Thymus (tissue), 14 donors: ENCODE measurements at places on chromosomes 13 and 19. TPM values are rescaled to one million over a fixed set of nuclear protein-coding genes. Genes with fewer than 3 reads are reported as not detected.

DNA sequence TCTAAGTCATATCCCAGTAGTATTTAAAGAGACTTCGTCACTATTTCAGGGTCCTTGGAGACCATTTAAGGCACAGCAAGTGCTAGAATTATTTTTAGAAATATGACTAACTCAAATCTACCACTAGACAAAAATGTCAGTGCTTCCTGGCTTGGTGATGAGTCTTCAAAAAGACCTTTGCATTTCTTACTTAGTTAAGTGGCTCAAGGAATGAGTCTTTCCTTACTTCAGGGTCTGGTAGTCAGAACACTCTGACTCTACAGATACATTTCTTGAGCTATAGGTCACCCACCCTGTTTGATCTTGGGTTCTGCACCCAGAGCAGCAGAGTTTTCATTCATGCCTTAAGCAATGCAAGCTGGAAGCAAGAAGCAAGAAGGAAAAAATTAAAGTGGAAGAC is 191.0 kb upstream of the HTR2A start:
- H3K36me3 ChIP-seq = no peaks in the 10 kb centered on the region
- no peaks in the 10 kb centered on the region for H3K4me1 ChIP-seq
- H3K27ac ChIP-seq = no peak overlapping the region
- H3K27me3 ChIP-seq = no peaks in the 10 kb centered on the region
- no peak for DNase-seq

DNA sequence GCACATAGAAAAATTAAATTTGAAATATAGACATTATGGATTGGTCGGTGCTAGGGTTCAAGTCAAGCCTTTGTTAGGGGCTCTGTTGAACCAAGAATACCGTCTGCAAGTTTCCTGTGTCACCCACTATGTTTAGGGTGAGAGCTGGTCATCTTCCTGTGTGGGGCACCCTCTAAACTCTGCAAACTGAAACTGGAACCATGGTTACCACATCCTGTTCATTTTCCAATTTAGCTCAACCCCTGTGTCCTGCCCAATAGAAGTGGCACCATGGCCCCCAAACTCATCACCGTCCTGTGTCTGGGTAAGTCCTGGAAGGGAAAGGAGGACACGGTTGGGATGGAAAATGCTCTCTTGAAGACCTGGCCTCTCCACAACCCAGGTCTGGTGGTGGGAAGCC is 29.9 kb downstream of the LAIR2 start:
- no peaks in the 10 kb centered on the region for H3K36me3 ChIP-seq
- no peak for DNase-seq
- no peak overlapping the region for H3K4me3 ChIP-seq
- H3K27me3 ChIP-seq = no peaks in the 10 kb centered on the region

The FGF9 gene
- 0.28 TPM for total RNA-seq

DNA sequence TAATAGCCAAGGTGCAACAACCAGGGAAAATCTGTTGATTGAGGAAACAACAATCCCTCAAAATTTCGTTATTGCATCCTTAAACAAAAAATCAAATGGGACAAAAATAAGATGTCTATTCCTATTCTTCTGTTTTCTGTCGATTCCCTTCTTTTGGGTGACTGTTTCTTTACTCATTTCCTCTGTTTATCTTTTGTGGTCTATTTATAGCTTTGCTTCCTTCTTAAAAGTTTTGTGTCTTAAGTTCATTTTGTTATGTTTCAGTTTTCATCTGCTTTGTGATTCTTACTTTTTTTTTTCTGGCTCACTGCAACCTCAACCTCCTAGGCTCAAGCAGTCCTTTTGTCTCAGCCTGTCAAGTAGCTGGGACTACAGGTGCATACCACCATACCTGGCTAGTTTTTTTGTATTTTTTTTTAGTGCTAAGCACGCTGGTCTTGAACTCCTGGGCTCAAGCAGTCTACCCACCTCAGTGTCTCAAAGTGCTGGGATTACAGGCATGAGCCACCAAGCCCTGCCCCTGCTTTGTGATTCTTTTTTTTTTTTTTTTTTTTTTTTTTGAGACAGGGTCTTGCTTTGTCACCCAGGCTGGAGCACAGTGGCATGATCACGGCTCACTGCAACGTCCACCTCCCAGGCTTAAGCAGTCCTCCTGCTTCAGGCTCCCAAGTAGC is 10.4 kb downstream of the ZNF146 start:
- no peak overlapping the region for H3K4me3 ChIP-seq
- H3K4me1 ChIP-seq = no peaks in the 10 kb centered on the region
- no peak for DNase-seq
- H3K36me3 ChIP-seq = peaks cover 47% of the 10 kb centered on the region
- H3K27me3 ChIP-seq = no peaks in the 10 kb centered on the region

GRCh38 chr13:69010789-69011188 is 1096.8 kb upstream of the ATXN8OS start:
- no peaks in the 10 kb centered on the region for H3K27me3 ChIP-seq
- no peak overlapping the region for H3K27ac ChIP-seq
- H3K36me3 ChIP-seq = no peaks in the 10 kb centered on the region

DNA sequence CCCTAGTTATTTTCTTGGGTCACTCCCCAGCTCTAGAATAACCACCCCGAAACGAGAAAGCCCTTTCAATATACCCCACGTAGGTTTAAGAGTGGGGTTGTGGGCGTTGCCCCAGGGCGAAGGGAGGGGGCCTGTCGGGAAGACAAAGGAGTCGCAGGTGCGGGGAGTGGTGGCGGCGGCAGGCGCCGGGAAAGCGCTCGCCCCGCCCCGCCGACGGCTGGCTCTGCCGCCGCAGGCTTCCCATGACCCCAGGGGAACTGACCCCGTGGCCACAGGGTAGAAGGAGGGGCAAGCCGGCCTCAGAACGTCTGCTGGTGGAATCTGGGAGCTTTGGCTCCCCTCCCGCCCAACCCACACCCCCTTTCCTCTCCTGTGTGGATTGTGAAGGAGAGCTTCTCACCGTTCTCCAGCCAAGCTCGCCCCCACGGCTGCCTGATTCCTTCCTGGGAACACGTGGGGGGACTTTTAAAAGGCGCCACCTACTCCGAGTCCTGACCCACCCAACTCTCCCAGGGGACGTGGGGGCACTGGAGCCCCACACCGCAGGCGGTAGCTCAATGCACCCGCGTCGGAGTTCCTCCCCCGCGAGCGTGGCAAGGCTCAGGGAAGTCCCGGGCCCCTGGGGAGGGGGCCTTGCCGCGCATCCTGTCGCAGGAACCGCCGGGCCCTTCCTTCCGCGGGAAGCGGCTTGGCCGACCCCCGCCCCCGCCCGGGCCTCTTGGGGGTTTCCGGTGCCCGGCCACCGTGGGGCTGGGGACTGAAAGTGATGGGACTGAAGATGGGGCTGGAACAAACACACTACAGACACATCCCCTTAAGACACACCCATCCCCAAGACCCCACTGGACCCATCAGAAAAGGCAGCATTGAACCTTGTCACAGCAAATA is 5.5 kb downstream of the IER2 start:
- H3K27ac ChIP-seq = peak overlapping the region; percentile 92
- H3K4me3 ChIP-seq = peak overlapping the region; percentile 87
- peak; percentile 42 for DNase-seq
- no peaks in the 10 kb centered on the region for H3K36me3 ChIP-seq
- H3K4me1 ChIP-seq = peaks cover 15% of the 10 kb centered on the region

DNA sequence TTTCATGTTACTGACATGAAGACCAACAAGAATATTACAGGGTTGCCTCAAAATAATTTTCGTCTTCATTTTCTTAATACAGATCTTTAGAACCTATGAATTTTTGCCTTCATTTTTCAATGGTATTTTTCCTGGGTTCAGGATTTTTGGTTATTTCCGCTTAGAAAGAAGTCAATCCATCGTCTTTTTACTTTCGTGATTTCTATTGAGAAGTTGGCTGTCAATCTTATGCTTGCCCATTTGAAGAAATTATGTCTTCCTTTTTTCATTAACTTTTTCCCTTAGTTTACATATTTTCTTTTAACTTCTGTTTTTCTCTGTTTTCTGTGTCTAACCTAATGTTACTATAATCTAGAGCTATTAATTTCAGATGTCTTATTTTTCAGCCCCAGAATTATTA is 868.9 kb upstream of the SLC10A2 start:
- H3K27ac ChIP-seq = no peak overlapping the region
- no peaks in the 10 kb centered on the region for H3K4me1 ChIP-seq
- no peaks in the 10 kb centered on the region for H3K36me3 ChIP-seq
- DNase-seq = no peak
- H3K4me3 ChIP-seq = no peak overlapping the region

- H3K4me1 ChIP-seq = no peaks in the 10 kb centered on the region
- no peak for DNase-seq
- H3K27me3 ChIP-seq = no peaks in the 10 kb centered on the region
- H3K27ac ChIP-seq = no peak overlapping the region
- H3K36me3 ChIP-seq = no peaks in the 10 kb centered on the region
- no peak overlapping the region for H3K4me3 ChIP-seq
These were observed 211.1 kb upstream of the NBEA start for GRCh38 chr13:34730961-34731360.

- H3K27ac ChIP-seq = no peak overlapping the region
- DNase-seq = no peak
- H3K27me3 ChIP-seq = no peaks in the 10 kb centered on the region
These were observed 51.3 kb downstream of the WDR87 start for GRCh38 chr19:37855098-37855497.

DNA sequence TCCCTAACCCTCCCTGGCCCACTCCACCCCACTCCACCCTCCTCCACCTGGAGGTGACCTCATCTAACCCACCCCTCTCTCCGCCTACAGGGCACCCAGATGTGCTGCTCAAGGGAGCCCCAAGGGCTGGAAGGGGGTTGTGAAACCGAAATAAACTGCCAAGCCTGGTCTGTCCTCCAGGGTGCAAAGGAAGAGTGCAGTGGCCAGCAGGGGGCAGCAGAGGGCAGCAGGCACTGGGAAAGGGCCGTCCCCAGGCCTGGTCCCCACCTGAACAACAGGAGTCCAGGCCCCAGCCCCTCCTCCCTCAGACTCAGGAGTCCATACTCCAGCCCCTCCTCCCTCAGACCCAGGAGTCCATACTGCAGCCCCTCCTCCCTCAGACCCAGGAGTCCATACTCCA is 8.4 kb upstream of the BCAM start:
- H3K4me3 ChIP-seq = no peak overlapping the region
- H3K4me1 ChIP-seq = no peaks in the 10 kb centered on the region
- peak; percentile 59 for DNase-seq

GRCh38 chr13:99356262-99357091 is 49.3 kb upstream of the GPR183 start:
- peak overlapping the region; percentile 81 for H3K27ac ChIP-seq
- peaks cover 58% of the 10 kb centered on the region for H3K4me1 ChIP-seq
- no peak overlapping the region for H3K4me3 ChIP-seq
- H3K27me3 ChIP-seq = no peaks in the 10 kb centered on the region

The SSC5D gene
- total RNA-seq = 0.80 TPM
